Activated T-helper 17 cell treated with anti-CD3 and anti-CD28 coated beads, Interleukin-2, amount 50 U/mL, for 72 hours (primary cell): ENCODE measurements at places on chromosomes 2 and 18. TPM values are rescaled to one million over a fixed set of nuclear protein-coding genes. Genes with fewer than 3 reads are reported as not detected.

The INPP1 gene
- total RNA-seq = 13.2 TPM

The AQP12B gene
- total RNA-seq = not detected

The CYS1 gene
- not detected for total RNA-seq

The CACNB4 gene
- total RNA-seq = 0.16 TPM

The SP5 gene
- total RNA-seq = not detected

The MC4R gene
- not detected for total RNA-seq

The SLC9A2 gene
- total RNA-seq = not detected
